Foreskin keratinocyte (primary cell): ENCODE measurements at places on chromosomes 12 and 14. TPM values are rescaled to one million over a fixed set of nuclear protein-coding genes. Genes with fewer than 3 reads are reported as not detected.

DNA sequence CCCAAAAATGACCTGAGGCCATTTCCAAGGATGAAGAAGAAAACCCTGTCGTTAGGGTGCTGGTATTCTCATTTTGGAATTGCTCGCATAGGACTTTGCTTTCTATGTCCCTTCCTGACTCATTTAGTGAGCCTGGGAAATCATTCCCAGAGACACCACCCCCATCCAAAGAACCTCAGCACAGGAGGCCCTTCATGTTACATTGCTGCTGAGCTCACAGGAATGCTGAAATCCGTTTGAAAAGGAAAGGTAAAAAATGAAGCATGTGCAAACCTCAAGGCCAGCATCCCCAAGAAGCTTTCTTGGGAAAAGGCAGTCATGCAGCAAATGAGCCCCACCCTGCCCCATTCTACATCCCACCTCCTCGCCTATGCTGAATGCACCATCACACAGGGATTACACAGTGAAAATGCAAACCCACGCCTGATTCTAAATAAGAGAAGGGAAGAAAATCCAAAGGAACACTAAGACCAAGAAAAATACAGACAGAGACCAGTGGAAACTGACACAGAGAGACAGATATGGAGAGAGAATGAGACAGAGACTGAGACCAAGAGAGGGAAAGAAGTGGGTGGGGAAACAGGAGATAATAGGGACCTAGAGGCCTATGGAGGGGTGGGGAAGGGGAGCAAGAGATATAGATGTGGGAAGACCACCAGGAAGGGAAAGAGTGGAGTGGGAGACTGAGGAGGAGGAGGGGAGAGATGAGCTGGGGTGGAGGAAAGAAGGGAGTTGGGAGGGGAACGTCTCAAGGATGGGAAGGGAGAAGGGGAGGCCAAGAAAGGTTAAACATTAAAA lies 33.5 kb downstream of the NIN start:
- no peak for DNase-seq

DNA sequence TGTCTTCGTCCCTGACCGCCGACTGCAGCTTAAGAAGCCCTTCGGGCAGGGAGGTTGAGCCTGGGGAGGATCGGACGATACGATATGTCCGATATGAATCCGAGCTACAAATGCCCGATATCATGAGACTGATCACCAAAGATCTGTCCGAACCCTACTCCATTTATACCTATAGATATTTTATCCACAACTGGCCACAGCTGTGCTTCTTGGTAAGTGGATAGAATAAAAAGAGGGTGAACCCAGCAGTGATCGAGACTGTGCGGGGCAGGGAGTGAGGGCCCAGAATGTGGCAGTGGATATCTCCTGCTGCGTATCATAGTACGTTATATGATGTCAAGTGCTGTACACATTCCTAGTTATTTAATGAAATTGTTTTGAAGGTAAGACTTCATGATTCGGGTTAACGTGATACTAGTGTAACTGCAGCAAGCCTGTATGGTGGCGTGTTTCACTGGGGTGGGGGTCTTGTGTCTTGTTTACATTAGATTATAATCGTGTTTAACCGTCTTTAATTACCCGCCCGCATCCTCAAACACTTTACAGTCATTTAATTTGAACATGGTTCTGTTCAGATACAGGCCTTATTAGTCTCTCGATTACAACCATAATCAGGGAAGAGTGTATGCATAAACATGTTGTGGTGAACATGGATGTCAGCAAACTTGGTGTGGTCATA lies 1.3 kb downstream of the NAA30 start:
- DNase-seq = no peak

DNA sequence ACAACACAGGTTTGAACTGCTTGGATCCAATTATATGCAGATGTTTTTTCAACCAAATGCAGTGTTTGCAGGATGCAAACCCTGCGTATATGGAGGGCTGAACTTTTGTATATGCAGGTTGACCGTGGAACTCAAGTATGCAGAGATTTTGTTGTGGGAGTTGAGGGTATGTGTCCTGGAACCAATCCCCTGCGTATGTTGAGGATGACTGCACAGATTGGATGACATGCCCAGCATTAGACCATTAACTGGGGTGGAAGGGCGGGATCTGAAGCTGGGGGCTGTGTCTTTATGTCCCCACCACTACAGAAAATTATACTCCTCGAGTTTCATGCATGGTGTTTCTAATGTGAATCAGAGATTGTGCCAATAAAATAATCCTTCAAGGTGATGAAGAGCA lies 162.2 kb upstream of the RMST start:
- no peak for DNase-seq

GRCh38 chr14:35470755-35471154 lies 63.2 kb upstream of the INSM2 start:
- no peak for DNase-seq

DNA sequence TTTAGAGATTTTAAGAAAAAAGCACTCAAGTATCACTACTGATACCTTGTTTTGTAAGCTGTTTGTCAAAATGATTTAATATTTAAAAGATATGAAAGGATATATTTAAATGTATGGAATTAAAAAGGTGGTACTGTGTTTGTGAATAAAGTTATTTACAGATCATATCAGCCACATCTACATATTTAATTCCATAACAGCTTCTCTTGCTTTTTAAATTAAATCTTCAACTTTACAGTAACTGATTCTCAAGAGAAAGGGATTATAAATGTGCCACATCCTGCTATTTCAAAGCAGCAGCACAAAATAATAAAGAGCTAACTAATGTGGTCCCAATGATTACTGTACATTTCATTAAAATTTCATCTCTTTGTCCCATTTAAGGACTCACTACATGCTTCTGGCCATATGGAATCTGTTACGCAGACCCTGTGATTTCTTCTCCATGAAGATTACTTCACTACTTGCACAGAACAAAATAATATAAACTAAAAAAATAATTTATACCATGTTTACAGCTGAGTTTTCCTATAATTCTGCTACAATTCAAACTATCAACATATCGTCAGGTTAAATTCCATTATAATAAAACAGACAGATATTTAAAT lies 117.8 kb downstream of the MED13L start:
- no peak for DNase-seq

GRCh38 chr14:96121660-96122395 lies 82.7 kb downstream of the C14orf132 start:
- no peak for DNase-seq

DNA sequence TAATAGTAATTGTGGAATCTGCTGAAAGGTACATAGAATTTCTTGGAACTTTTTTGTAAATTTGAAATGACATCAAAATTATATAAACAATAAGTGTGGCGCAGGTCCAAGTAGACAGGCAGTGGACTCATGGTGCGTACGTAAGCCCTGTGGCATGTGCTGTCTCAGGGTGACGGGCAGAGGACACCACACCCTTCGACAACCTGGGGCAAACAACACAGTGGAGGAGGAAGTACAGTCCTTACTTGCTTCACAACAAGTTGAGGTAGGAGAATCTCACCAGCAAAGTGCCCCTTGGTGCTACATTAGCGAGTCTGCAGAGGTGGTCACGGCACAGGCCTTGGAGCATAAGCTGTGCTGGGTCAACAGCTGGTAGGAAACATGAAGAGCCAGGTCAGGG lies 180.9 kb downstream of the AEBP2 start:
- DNase-seq = peak; percentile 71

DNA sequence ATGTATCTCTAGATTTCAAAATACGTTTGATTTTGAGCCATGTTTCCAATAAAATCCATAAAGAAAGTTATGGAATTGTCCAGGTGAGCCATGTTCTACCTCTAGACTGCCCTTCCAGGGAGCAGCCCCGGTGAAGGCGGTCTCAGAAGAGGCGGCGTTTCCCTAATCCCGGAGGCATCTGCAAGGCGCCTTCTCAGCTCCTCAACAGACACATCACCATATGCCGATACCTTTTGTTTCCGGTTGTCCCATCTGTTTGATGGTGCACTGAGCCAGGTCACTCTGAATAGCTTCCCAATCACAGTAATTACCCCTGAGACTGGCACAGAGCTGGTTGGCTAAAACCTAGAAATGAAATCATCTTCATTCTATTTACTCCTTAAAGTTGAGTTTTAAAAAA lies 305.5 kb upstream of the FKBP4 start:
- DNase-seq = no peak

The PARPBP gene
- total RNA-seq = 15.2 and 18.4 TPM in 2 replicates

The ITGB7 gene
- 0.14 and 0.32 TPM in 2 replicates for total RNA-seq

The POLE gene
- total RNA-seq = 39.5 and 44.3 TPM in 2 replicates

The CACNA2D4 gene
- 0.10 and 0.11 TPM in 2 replicates for total RNA-seq
